ENCODE measurements at places on chromosomes 11 and 22.

DNA sequence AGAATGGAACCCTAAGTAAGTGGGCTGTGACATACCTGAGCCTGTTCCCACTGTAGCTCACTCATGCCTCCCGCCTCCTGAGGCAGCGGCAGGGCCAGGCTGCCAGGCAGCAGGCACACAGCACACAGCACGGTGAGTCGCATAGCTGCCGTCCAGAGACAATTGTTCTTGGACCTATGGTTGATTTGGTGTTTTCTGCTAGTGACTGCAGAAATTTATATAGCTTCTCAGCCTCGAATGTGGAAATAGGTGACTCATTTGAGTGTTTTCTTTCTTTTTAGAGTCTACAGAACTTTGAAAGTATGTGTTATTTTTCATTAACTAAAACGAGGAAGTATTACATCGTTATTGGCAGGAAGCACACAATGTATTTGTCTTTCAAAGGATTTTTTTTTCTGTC, at the start of gene MMP7:
Gene MMP7, minus strand, starts transcription at position 190 of the 400 bp plus-strand sequence. Its CDS starts 47 bp downstream, at position 143.
- DNase-seq, result no peak

GRCh38 chr11:67119585-67120391, 725 bp downstream of the KDM2A start:
- DNase-seq, result peak; percentile 36

GRCh38 chr11:73236854-73237253, 18.8 kb downstream of the P2RY2 start:
- DNase-seq, result no peak

DNA sequence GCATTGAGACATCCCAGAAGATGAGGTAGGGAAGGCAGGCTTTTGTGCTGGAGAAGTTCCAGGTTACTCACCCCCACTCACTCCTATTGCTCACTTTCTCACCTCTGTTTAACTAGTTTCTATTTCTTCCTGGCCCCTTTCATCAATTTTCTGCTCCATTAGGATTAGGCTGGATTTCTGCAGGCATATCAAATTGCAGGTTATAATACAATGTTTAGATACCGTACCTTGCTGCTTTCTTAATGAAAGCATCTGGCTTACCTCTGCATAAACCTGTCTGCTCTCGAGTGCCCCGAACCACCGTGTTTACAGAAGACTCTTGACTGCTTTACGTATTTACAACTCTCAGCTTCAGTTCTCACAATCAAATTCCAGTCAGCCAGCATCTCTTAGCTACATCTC, 173.7 kb downstream of the ADAMTS15 start:
- DNase-seq, result no peak

- DNase-seq, result no peak
These were observed 72.6 kb downstream of the ISX start for GRCh38 chr22:35138521-35138920.

GRCh38 chr22:45102896-45103420, 60.8 kb upstream of the NUP50 start:
- DNase-seq, result no peak

DNA sequence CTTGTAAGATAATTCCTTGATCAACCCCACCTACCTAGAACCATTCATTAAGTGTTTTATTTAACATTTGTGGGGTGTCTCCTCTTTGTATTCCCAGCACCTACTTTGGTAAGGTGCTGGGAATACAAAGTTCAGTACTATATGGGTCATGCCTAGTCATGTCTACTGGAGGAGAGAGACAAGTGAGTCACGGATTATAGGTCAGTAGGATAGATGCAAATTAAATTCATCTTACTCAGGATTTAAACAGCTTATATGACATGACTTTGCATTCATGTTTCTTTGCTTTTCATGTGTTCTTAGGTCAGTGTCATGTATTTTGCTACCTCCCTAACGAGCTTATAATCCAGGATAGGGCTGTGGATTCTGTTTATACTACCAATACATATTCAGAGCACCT, 3.4 kb upstream of the FADS1 start:
- no peak for DNase-seq

DNA sequence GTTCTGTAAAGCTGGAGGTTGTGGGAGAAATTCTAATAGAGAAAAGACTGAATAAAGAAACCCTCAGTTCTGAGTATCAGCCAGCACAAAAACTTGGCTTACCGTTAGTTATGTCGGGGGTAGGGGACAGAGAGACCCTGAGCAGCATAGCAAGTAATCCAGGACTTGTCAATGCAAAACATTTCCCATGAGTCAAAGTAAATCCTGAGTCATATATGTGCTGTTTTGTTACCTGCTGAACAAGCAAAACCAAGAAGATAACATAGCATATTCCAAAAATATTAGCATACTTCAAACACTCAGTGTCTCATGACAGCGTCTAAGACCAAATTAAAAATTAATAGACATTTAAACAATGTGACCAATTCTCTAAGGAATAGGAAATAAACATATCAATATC, 75.1 kb upstream of the LUZP2 start:
- DNase-seq, result no peak

GRCh38 chr22:46202897-46203600, 47.0 kb downstream of the CDPF1 start:
- no peak for DNase-seq

GRCh38 chr22:33597274-33597985, 322.8 kb downstream of the LARGE1 start:
- DNase-seq, result no peak

GRCh38 chr11:44309478-44310205, at the start of gene ALX4:
Gene ALX4, minus strand, starts transcription at chr11:44310139. Its CDS starts 77 bp downstream, at chr11:44310062.
- no peak for DNase-seq

- DNase-seq, result no peak
These were observed 476.9 kb downstream of the MIAT start for GRCh38 chr22:27134315-27134701.

DNA sequence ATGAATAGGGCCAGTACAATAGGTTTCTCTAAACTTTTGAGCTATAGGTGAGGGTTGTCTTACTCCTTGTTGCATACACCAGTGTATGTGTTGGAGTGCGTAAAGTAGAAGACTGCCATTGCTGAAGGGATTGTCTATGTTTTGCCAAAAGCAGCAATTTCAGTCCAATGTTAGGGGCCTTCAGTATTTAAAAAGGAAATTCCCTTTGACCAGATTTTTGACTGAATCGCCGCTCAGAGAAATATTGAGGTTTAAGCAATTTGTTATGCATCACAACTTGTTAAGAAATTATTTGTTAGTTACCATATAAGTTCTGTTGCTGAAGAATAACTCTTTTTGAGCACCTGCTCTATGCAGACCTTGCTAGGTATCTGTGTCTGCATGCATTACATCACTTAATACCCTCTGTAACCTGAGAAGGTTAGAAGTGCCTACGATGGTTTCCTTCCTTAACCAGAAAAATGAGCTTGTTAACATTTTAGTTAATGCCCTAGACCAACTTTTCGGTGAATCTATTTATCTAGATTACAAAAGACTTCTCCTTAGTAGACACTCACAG, 33.9 kb downstream of the MMP20 start:
- no peak for DNase-seq

- no peak for DNase-seq
These were observed 28.9 kb upstream of the SHISAL1 start for GRCh38 chr22:44341431-44342346.

DNA sequence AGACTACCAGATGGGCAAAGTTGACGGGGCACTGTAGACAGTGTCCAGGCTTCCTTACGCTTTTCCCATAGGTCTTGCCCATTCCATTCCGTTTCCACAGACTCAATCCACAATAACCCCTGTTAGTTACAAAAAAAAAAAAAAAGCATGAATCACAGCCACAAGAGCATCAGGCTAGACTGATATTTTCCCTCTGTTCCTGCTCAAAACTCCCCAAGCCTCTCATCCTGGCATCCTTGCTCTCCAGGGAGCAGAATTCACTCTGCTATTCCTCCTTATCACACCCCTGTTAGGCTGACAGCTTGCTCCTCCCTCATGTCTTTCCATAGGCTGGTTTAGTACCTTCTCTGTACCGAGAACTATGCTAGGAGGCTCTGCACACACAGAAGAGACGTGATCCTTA, 42.2 kb downstream of the TMEM123 start:
- no peak for DNase-seq

GRCh38 chr11:112581747-112582146, 321.1 kb upstream of the PLET1 start:
- no peak for DNase-seq

GRCh38 chr11:9719566-9720289, 55.9 kb downstream of the SWAP70 start:
- DNase-seq, result no peak

DNA sequence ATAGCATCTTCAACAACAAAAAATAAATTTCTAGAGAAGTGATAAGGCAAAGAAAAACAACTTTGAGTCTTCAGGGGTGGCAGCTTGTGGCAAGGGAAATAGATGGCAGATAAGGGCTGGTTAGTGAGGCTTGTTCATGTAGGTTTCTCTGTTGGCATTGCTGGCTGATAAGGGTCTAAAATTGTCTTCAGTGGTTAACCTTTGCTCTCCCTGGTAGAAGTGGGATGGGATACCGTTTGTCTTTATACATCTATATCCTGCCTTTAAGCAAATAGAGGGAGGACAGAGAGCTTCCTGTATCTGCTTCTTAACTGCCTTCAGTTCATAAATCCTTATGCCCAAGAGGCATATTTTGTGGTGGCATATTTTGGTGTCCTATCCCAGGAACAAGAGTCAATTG, 57.1 kb downstream of the TRAF6 start:
- no peak for DNase-seq

DNA sequence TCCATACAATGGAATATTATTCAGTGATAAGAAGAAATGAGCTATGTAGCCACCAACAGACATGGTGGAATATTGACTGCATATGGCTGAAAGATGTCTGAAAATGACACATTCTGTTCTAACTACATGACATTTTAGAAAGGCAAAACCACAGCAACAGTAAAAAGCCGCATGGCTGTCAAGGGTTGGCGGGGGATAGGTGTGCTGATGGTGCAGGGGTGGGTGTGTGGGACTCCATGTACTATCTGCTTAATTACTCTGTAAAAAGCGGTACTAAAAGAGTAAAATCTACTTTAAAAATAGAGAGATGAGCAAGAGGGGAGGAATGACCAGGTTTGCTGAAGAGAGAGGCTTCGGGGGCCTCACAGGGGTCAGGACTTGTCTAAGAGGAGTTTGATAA, 16.7 kb upstream of the YPEL1 start:
- DNase-seq, result no peak

- DNase-seq, result no peak
These were observed 7.3 kb downstream of the PAX6 start for GRCh38 chr11:31803813-31804311.

GRCh38 chr11:83175815-83176214, 17.7 kb upstream of the ANKRD42 start:
- DNase-seq, result no peak

DNA sequence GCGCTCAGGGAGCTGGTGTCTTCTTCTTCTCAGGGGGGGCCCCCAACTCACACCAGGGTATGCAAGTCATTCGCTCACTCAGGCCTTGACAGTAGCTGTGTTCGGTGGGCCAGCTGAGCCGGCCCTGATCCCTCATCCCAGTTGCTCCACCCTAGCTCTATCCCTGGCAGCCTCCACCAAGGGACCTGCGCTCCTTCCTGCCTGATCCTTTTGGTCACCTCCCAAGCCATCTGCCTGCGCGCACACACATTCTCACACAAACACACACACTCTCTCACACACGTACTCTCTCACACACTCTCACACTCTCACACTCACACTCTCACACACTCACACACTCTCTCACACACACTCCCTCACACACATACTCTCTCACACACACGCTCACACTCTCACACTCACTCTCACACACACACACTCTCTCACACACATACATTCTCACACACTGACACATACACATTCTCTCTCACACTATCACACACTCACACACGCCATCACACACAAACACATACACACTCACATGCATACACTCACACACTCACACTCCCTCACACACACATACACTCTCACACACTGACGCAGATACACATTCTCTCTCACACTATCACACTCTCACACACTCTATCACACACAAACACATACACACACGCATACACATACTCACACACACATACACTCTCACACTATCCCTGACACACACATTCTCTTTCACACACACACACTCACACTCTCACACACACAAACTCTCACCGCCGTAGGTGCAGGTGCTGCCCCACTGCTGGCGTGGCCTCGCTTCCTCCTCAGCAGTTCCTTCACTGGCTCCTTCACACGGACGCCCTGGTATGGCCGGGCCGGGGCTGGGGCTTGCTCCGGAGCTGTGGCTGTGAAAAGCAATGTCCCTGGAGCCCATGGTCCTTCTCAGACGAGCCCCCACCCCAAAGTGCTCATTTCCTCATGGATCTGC, 20.8 kb downstream of the POU2AF1 start:
- DNase-seq, result no peak

GRCh38 chr11:6817694-6818093, 18.2 kb upstream of the OR6A2 start:
- DNase-seq, result no peak

- no peak for DNase-seq
These were observed 10.4 kb downstream of the TMPRSS6 start for GRCh38 chr22:37098976-37099591.

DNA sequence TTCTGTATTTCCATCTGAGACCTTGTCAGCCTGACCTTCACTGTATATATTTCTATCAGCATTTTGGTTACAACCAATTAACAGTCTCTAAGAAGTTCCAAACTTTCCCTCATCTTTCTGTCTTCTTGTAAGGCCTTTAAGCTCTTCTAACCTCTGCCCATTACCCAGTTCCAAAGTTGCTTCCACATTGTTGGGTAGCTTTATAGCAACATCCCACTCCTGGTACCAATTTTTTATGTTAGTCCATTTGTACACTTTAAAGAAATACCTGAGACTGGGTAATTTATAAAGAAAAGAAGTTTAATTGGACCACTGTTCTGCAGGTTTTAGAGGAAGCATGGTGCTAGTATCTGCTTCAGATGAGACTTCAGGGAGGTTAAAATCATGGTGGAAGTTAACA, 1979.7 kb upstream of the RAG2 start:
- no peak for DNase-seq

GRCh38 chr11:64929625-64930024, 5.1 kb downstream of the PPP2R5B start:
- DNase-seq, result no peak

GRCh38 chr11:44674809-44675208, 52.0 kb upstream of the TSPAN18 start:
- no peak for DNase-seq

DNA sequence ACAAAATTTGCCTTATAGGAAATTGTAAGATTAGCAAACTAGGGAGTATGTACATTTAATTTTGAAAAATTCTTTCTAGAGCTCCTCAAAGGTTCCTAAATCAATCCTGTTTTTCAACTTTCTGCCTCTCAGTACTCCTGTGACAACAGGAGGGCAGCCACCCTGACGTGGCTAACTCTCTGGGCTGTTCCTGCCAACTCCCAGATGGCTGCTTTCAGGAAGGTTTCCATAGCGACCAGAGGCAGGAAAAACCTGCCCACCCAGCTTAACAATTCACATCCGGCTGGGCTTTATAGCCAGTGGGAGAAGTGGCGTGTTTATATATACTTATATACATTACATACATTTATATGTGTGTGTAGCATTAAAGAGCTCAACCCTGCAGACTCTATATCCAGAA, 26.5 kb downstream of the SGSM3 start:
- peak; percentile 35 for DNase-seq

DNA sequence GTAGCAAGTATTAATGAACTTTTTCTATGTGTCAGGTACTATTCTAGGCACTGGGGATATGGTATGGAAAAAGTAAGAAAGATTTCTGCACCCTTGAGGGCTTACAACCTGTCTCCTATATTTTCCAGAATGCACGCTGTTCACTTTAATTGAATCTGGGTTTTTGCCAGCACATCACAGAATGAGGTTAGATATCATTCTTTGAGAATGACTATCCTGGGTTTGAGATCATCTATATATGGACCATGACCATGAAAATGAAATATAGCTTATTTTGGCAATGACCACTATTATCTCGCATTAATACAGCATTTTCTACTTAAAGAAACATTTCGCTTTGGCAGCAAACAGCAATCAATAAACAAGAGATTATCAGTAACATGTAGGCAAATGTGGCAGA, 46.9 kb downstream of the C11orf71 start:
- no peak for DNase-seq

Measured in progenitor cell of endocrine pancreas (in vitro differentiated cells).